ENCODE measurements at places on chromosomes 5 and 9.

GRCh38 chr9:132299221-132299620 is 55.6 kb downstream of the SETX start:
- DNase-seq = no peak

DNA sequence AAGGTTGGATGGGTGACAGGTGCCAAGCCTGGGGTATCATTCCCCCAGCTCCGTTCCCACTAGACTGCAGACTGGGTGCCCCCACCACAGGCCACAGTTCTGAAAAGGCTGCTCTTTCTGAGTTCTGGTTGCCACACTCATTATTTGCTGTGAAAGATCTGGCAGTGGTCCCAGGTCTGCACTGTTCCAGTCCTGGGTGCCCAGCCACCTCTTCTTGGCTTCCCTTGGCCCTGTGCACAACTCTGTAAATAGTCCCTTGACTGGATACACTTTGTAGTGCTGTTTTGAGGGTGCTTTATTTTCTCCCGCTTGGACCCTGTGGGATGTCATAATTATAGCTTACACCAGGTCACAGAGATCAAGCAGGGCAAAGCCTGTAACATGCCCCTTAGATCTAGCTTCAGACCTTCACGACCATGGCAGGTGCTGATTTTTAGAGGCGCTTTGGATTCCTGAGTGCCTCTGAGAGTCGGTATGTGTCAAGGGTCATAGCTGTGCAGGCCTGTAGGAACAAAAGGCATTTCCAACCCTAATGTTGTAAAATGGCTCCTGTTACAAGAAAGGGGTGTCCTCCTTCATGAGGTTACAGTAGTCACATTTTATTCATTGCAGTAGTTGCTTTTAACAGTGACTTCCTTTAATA is 344.9 kb downstream of the ICE1 start:
- DNase-seq = no peak

DNA sequence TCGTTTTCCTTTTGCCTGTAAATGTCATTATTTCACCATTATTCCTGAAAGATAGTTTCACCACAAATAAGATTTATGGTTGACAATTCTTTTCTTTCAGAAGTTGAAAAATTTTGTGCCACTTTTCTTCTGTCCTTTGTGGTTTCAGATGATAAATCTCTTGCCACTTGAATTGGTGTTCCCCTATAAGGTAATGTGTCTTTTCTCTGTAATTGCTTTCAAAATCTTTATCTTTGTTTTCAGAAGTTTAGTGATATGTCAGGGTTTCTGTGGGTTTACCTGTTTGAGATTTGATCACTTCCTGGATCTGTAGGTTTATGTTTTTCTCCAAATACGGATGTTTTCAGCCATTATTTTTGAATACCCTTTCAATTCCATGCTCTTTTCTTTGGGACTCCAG is 14.6 kb downstream of the RASA1 start:
- no peak for DNase-seq

- DNase-seq = no peak
Observed at GRCh38 chr5:132466433-132467286, 23.9 kb downstream of the IRF1 start.

- DNase-seq = no peak
Observed at GRCh38 chr5:41770799-41771198, 99.4 kb downstream of the OXCT1 start.

DNA sequence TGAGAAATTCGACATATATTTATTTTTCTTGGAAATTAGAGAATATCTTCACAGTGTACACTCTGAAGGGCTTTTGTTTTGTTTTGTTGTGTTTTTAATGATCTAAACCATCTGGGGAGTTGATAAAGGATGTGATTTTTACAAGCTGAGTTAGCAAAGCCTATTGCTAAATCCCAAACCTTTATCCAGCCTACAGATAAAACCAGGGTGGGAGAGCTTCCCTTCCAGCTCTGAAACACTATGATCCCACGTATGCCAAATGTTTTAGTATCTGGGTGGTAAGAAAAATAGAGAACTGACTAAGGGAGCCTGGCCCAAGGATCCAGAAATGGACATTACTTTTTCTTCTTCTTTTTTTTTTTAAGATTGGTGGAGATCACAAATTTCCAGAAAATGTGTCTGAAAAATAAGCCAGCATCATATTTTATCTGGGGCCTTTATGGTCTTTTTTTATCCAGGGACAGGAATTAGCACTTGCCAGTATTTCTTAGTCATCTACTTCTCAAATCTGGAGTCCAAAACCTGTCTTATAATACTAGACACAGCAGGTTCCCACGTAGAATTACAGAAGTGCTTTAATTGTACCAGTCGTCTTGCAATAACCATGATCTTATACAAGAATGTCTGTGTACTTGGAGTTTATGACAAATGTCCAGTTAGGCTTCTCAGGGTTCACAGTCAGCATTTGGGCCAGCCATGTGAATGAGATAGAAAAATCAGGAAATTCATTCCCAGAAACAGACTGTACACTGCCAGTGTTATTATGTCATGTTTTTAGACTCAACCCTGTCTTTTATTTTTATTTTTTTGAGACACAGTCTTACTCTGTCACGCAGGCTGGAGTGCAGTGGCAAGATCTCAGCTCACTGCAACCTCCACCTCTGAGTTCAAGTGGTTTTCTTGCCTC is 290.8 kb upstream of the MPDZ start:
- DNase-seq = no peak

DNA sequence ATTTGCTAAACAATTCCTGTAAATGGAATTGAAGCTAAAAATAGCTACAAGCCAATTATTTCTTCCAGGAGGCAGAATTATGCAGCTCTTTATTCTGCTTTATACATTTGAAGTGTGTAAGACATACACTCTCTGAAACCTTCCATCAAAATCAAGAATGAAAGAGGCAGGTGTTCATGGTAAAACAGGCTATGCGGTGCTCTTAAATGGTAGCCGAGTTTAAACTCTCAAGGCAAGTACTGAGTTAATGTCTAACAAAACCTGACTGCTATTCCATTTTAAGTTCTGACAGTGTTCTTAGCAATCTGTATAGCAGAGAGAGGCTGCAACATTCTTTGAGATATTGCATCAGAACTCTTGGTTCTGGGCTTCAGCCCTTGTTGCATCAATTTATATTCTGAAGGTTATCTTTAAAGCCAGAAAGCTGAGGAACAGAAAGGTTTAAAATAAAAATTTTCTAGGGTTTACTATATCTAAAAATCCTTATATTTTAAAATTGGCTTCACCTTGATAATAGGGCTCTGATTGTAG is 248.3 kb upstream of the CCNG1 start:
- DNase-seq = no peak

- DNase-seq = no peak
Observed at GRCh38 chr5:96968614-96969013, 32.7 kb downstream of the LNPEP start.

DNA sequence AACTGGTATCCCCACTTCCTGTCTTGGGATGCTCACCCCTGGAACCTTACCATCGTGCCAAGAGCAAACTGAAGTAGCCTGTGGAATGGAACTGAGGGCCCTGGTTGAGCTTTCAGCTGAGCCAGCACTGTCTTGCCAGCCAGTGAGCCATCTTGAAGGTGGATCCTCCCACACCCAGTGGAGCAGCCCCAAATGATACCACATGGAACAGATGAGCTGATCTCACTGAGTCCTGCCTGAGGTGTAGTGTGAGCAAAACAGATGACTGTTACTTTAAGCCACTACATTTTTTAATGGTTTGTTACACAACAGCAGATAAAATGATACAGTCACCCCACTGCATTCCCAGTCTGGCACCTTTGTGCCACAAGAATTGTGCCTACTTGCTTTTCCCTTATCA is 2.2 kb upstream of the PCYOX1L start:
- DNase-seq = no peak

- no peak for DNase-seq
Observed at GRCh38 chr5:159786901-159787691, 129.2 kb upstream of the ADRA1B start.

DNA sequence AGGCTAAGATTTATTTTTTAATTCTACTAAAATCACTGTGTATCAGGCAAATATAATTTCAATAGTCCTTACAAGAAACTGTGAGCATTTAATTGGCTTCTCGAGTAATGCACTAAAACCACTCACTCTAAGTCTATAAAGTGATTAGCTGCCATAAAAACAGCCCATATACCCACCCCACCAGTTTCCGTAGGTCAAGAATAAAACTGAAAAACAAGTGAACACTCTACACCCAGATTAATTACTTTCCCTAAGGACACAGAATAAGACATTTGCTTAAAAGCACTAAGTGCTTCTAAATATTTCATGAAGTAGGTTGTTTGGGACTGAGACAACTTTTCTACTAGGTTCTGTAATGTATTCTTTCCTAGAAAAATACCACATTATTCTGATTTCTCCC is 194.2 kb downstream of the AGTPBP1 start:
- DNase-seq = no peak

DNA sequence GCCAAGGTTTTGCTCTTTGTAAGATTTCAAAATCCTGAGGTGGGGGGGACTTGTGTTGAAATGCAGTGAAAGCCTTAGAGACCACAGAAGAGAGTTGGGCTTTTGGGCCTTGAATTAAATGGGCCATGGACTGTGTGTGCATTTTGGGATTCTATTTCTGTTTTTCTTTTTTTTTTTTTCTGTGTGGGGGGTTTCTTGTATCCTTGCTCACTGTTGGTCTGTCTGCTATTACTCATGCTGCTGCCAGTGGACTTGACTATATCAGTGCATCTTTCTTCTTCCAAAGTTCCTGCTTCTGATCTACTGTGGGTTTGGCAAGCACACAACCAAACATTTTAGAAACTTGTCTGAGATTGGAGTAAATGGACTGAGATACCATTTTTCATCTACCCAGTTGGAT is 344.9 kb downstream of the ARL15 start:
- DNase-seq = no peak

DNA sequence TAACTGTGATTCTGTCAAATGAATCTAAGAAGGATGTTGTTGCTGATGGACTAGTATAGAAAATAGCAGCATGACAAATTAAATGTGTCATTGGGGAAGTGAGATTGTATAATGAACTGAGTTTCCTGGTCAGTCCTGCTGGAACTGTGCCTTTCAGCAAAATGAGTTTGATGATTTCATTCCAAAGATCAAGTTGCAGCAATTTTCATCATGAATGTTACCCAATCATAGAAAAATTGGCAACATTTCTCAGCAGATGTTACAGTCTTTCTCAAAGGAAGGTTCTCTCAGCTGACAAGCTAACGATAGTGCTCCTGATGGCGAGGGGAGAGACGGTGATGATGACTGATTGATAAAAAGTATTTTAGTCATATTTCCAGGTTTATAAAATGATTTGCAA is 10.7 kb downstream of the PCDHAC2 start:
- DNase-seq = no peak

DNA sequence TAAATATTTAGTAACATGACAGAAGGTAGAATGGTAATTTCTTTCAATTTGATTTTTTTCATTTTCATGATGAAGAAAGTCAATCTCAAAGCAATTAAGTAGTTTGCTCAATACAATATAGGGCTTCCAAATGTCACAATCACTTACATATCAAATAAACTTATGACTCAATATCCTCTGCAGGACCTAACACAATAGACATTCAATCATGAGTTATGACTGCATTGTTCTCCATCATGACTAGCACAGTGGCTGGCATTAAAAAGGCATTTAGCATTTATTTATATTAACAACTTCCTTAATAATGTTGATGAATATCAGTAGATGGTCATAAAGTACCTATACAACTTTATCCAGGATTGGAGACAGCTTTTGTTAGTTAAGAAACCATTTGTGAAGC is 1499.6 kb downstream of the EFNA5 start:
- DNase-seq = no peak

GRCh38 chr9:99011161-99011709 is 67.5 kb downstream of the COL15A1 start:
- DNase-seq = no peak

DNA sequence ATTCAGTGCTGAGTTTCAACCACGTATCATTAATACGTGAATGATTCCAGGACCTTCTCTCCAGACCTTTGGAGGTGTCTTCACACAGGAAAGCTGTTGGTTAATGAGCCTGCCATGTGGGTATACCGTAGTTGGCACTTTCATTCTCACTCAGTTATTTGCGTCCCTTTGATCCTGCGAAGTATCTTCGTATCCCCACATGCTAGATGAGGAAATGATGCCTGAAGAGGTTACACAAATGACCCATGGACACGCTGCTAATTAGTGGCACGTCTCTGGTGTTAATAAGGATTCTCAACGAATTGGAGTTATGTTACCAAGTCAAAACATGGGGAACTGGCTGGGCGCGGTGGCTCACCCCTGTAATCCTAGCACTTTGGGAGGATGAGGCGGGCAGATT is 65.7 kb upstream of the GNE start:
- DNase-seq = no peak

DNA sequence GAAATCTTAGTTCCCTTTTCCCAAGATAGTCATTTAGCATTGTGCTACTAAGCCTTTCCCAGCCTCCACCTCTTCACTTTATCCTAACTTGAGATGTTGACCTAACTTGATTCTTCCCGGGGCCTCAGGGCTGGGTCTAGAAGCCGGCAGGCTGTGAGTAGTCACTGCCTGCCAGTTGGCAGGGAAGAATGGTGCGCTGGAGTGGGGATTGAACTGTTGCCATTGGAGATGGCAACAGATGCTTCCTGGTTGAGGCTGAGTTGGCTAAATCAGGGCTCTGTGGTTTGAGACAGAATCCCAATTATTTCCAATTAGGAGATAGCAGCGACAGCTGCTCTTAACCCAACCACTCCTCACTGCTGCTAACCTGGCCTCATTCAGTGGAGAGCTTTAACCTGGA is 343.1 kb downstream of the BRINP1 start:
- DNase-seq = no peak

GRCh38 chr5:109034306-109034705 is 286.6 kb downstream of the FER start:
- DNase-seq = no peak

DNA sequence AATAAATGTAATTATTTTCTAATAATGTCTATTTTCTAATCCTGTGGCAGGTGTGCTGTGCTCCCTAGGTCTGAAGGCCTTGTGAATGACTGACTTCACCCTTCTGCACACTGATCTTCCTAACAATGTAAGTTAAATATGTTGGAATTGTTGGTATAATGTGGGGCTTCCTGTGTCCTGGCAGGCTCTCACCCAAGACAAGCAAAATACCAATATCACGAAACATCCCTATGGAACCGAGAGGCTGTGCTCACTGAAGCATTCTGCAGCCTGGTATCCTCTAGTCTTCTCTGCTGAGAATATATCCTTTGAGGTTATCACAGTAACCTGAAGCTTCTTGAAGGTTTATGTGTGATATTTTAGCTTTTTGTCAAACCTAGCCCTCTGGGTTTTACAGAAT is 159.4 kb downstream of the GABRB2 start:
- no peak for DNase-seq

- no peak for DNase-seq
Observed at GRCh38 chr5:172533058-172533398, 78.7 kb upstream of the SH3PXD2B start.

DNA sequence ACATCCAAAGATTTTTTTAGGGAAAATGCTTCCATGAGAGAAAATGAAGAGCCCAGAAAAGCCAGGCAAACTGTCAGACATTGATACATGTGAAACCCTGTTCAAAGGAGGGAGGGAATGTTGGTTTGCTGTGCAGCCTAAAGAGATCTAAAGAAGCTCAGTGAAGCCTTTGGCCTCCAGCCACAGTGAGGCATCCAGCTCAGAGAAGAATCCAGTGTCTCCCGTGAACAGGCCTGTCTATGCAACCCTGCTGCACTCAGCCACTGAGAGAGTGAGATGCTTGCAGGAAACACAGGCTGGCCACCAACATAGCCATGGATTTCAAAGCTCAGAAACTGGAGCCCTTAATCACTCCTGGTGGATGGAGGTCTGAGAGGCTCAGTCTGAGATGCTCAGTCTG is 171.4 kb upstream of the PLCXD3 start:
- DNase-seq = no peak

- no peak for DNase-seq
Observed at GRCh38 chr5:130762031-130762430, 403.0 kb downstream of the HINT1 start.

Data from pancreas (tissue), 10 donors.